ENCODE measurements at places on chromosomes 5 and 9.

DNA sequence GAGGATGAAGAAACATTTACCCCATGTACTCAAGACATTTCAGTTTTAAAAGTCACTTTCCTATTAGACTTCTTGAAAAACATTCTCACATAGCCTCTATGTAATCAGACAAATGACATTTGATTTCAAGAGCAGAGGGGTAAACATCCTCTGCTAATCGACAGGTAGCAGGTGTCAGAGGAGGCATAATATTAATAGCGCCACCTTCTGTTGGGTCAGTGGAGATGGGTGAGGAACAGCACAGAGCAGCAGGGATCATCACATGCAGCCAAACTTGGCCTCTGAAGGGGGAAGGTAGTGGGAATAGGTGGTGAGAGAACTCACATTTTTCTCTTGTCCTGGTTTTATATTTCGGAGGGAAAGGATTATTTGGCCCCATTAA is 3.3 kb upstream of the LSM11 start:
- no peaks in the 10 kb centered on the region for H3K27me3 ChIP-seq
- peaks cover 15% of the 10 kb centered on the region for H3K4me1 ChIP-seq
- DNase-seq = no peak
- H3K36me3 ChIP-seq = peaks cover 22% of the 10 kb centered on the region

- no peaks in the 10 kb centered on the region for H3K36me3 ChIP-seq
- no peak overlapping the region for H3K27ac ChIP-seq
- H3K4me3 ChIP-seq = no peak overlapping the region
- no peaks in the 10 kb centered on the region for H3K4me1 ChIP-seq
- no peaks in the 10 kb centered on the region for H3K27me3 ChIP-seq
These were observed 84.8 kb downstream of the ADAMTS2 start for GRCh38 chr5:179260324-179261070.

GRCh38 chr5:88967633-88968585 is 84.9 kb upstream of the MEF2C start:
- H3K27ac ChIP-seq = no peak overlapping the region
- no peak for DNase-seq
- peaks cover 2% of the 10 kb centered on the region for H3K27me3 ChIP-seq
- no peak overlapping the region for H3K4me3 ChIP-seq
- no peaks in the 10 kb centered on the region for H3K36me3 ChIP-seq

DNA sequence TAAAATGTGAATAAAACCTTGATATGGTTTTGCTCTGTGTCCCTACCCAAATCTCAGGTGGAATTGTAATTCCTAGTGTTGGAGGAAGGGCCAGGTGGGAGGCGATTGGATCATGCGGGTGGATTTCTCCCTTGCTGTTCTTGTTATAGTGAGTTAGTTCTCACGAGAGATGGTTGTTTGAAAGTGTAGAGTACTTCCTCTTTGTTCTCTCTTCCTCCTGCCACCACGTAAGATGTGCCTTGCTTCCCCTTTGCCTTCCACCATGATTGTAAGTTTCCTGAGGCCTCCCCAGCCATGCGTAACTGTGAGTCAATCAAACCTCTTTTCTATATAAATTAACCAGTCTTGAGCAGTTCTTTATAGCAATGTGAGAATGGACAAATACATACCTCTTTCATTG is 34.9 kb downstream of the TARS1 start:
- peaks cover 73% of the 10 kb centered on the region for H3K36me3 ChIP-seq
- DNase-seq = no peak
- no peak overlapping the region for H3K27ac ChIP-seq
- no peak overlapping the region for H3K4me3 ChIP-seq

GRCh38 chr5:133163839-133164238 is 112.0 kb downstream of the HSPA4 start:
- peaks cover 12% of the 10 kb centered on the region for H3K4me1 ChIP-seq
- H3K36me3 ChIP-seq = no peaks in the 10 kb centered on the region
- no peak overlapping the region for H3K4me3 ChIP-seq
- no peak overlapping the region for H3K27ac ChIP-seq
- H3K27me3 ChIP-seq = no peaks in the 10 kb centered on the region

- H3K4me1 ChIP-seq = no peaks in the 10 kb centered on the region
- no peak overlapping the region for H3K27ac ChIP-seq
- peaks cover 2% of the 10 kb centered on the region for H3K27me3 ChIP-seq
- DNase-seq = no peak
These were observed 25.1 kb downstream of the CDHR2 start for GRCh38 chr5:176574297-176574591.

GRCh38 chr9:133321411-133321935 is 14.5 kb downstream of the SURF6 start:
- no peak for DNase-seq
- H3K4me3 ChIP-seq = no peak overlapping the region
- no peak overlapping the region for H3K27ac ChIP-seq
- H3K27me3 ChIP-seq = no peaks in the 10 kb centered on the region
- H3K4me1 ChIP-seq = no peaks in the 10 kb centered on the region

DNA sequence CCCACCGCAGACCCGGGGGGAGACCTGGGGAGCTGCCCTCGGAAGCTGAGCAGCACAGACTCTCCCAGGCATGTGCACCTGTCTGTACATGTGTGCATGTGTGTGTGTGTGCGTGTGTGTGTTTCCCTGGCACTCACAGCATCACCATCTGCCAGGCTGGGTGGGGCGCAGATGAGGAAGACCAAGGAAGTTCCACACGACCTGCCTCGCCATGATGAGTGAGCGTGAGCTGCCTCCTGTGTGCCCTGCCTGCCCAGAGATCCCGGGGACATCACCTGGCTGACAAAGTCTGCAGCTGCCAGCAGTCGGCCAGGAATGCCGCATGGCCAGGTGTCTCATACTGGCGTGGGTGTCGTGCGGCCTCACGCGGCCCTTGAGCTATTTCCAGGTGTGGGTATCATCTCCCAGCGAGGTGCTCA is 4.0 kb upstream of the GPSM1 start:
- H3K4me1 ChIP-seq = no peaks in the 10 kb centered on the region

- peaks cover 2% of the 10 kb centered on the region for H3K27me3 ChIP-seq
- no peak overlapping the region for H3K4me3 ChIP-seq
- H3K27ac ChIP-seq = no peak overlapping the region
- H3K4me1 ChIP-seq = no peaks in the 10 kb centered on the region
- no peaks in the 10 kb centered on the region for H3K36me3 ChIP-seq
- no peak for DNase-seq
These were observed 176.7 kb downstream of the NXNL2 start for GRCh38 chr9:88711719-88712118.

DNA sequence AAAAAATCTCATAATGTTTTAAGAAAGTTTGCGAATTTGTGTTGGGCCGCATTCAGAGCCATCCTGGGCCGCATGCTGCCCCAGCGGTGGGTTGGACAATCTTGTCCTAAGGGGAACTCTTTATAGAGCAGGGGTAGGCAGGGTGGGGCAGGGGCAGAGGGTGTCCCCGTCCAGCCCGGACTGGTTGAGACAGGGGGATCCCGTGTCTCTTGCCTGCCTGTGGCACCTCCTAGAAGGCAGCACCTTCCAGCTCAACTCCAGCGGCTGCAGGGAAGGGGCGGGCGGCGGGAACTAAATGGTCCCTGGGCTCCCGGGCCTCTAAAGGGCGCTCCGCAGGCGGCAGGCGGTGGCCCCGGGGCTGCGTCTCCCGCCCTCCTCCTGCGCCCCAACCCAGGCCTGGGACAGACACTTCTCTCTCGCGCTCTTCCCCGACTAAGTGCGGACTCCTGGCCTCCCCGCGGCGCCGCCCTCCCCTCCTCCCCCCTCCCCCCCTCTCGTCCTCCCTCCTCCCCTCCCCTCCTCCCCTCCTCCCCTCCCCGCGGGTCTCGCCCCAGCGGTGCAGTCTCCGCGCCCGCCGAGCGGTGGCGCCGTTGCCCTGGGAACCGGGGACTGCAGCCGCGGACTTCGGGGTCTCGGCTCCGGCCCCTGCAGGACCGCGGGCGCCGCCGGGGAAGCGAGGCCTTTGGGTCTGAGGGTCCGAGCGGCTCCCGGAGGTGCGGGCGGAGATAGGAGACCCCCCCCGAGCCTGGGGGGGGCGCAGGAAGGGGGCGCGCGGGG is 132.6 kb downstream of the MRPL36 start:
- H3K4me1 ChIP-seq = peaks cover 16% of the 10 kb centered on the region
- H3K27ac ChIP-seq = no peak overlapping the region
- no peaks in the 10 kb centered on the region for H3K36me3 ChIP-seq
- no peak overlapping the region for H3K4me3 ChIP-seq

DNA sequence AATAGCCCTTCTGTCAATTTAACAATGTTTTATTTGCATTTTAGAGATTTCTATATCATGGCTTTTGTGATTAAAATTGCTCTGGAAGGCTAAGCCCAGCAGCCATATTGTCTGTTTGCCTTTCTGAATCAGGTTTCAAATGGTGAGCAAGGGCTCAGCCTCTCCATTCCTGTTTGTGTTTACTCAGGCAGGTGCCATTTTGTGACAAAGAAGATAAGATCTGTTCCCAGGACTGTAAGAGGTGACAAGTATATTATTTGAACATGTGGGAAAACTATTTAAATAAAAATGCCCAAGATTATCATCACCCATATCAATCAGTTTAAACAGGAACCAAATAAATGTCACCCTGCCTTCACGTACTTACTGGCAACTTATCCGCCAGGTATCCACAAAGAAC is 641.3 kb upstream of the KLF4 start:
- H3K4me1 ChIP-seq = no peaks in the 10 kb centered on the region
- no peak overlapping the region for H3K27ac ChIP-seq
- no peak overlapping the region for H3K4me3 ChIP-seq
- no peaks in the 10 kb centered on the region for H3K36me3 ChIP-seq
- H3K27me3 ChIP-seq = no peaks in the 10 kb centered on the region
- no peak for DNase-seq

- DNase-seq = no peak
- H3K4me1 ChIP-seq = peaks cover 14% of the 10 kb centered on the region
- H3K4me3 ChIP-seq = no peak overlapping the region
- H3K27ac ChIP-seq = no peak overlapping the region
These were observed 12.3 kb downstream of the LMAN2 start for GRCh38 chr5:177339107-177339638.

DNA sequence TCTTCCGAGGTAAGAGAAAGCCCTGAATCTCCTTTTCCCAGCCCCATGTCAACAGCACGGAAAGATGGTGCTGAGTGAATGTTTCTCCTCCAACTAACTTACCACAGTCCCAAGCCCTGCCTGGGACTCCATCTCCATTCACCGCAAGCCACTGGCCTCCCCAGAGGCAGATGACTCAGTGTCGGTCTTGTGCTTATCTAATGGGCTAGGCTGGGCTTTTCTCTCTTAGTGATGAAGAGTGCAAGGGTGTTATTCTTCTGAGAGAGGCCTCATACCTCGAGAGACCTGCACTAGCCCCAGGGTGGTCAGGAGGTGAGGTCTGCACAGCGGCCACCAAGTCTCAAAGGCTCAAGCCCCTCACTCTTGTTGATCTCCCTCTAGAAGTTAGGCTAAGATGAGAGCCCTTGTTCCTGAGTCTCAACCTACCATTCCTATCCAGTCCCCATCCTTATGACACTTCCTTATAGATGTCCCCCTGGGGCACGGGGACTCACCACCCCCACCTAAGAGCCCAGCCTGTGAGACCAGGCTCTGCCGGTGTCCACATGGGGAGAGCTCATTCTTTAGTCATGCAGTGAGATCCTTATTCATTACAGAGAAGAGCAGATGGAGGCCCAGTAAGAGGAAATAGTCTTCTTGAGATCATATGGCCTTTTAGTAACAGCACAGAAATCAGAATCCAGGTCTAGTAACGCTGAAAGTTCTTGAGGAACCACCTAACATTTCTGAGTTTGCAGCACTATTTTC is 127.0 kb downstream of the SAXO1 start:
- H3K4me1 ChIP-seq = no peaks in the 10 kb centered on the region
- no peak for DNase-seq
- H3K36me3 ChIP-seq = no peaks in the 10 kb centered on the region
- no peak overlapping the region for H3K4me3 ChIP-seq
- no peak overlapping the region for H3K27ac ChIP-seq

DNA sequence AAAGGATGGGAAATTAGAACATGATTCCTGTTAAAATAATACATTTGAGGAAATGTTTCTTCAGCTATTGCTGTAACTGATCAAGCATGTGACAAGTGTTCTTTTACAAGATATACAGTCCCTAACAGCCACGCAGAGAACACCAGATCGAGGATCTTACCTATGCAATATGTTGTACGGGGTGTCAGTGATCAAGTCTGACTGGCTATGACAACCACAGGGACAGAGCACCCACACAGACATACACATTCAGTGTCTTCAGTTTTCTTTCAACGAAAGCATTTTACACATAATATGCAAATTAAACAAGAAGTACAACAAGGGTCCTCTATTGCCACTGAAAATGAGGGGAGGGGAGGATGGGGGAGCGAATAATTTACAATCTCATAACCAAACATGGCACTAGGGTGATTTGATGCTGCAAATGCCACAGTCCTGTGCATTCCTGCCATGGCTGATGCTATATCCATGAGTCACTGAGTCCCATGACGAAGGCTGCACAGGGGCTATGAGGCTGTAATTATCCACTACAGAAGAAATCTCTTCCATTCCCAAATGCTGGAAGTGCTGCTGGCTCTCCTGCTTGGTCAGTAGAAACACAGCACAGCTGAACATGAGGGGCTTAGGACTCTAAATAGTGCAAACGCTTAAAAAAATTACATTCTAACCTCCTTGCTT is 118.2 kb downstream of the KLHL3 start:
- peaks cover 6% of the 10 kb centered on the region for H3K4me1 ChIP-seq

- H3K4me1 ChIP-seq = peaks cover 2% of the 10 kb centered on the region
- no peaks in the 10 kb centered on the region for H3K36me3 ChIP-seq
- H3K27ac ChIP-seq = no peak overlapping the region
- DNase-seq = no peak
- H3K4me3 ChIP-seq = no peak overlapping the region
These were observed 22.5 kb downstream of the ACOT12 start for GRCh38 chr5:81371354-81371876.

DNA sequence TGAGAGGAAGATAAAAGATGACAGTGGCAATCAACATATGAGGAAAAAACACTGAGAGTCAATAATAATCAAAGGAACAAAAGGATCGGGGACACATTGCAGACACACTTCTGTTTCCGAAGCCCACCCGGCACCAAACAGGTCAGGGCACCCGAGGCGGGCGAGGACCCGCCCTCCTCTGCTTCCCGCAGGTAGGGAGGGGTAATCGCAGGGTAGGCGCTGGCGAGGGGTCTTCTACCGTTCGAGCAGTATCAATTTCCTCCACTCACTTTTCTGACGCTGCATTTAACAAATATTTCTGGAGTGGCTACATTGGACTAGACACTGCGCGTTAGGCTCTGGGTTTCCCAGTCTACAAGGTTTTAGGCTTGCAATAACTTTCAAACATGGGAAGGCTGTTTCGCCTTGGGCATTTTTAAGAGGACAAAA is 1.3 kb downstream of the TXN start:
- peak overlapping the region; percentile 95 for H3K4me3 ChIP-seq
- no peak for DNase-seq
- H3K27ac ChIP-seq = peak overlapping the region; percentile 98
- peaks cover 68% of the 10 kb centered on the region for H3K4me1 ChIP-seq
- H3K36me3 ChIP-seq = peaks cover 50% of the 10 kb centered on the region
- H3K27me3 ChIP-seq = peaks cover 4% of the 10 kb centered on the region

GRCh38 chr5:15133456-15133965 is 261.9 kb upstream of the ANKH start:
- H3K27ac ChIP-seq = no peak overlapping the region
- no peak for DNase-seq
- H3K27me3 ChIP-seq = no peaks in the 10 kb centered on the region
- H3K4me3 ChIP-seq = no peak overlapping the region
- H3K36me3 ChIP-seq = no peaks in the 10 kb centered on the region

- no peaks in the 10 kb centered on the region for H3K36me3 ChIP-seq
- H3K4me1 ChIP-seq = no peaks in the 10 kb centered on the region
- no peak for DNase-seq
- H3K4me3 ChIP-seq = no peak overlapping the region
- H3K27me3 ChIP-seq = peaks cover 7% of the 10 kb centered on the region
These were observed 42.7 kb downstream of the UBE2QL1 start for GRCh38 chr5:6491196-6491918.
